ENCODE measurements at places on chromosomes 11 and 22. TPM values are rescaled to one million over a fixed set of nuclear protein-coding genes. Genes with fewer than 3 reads are reported as not detected.
A peak's percentile ranks its signal among the peaks of the same experiment; 100 is the strongest.

DNA sequence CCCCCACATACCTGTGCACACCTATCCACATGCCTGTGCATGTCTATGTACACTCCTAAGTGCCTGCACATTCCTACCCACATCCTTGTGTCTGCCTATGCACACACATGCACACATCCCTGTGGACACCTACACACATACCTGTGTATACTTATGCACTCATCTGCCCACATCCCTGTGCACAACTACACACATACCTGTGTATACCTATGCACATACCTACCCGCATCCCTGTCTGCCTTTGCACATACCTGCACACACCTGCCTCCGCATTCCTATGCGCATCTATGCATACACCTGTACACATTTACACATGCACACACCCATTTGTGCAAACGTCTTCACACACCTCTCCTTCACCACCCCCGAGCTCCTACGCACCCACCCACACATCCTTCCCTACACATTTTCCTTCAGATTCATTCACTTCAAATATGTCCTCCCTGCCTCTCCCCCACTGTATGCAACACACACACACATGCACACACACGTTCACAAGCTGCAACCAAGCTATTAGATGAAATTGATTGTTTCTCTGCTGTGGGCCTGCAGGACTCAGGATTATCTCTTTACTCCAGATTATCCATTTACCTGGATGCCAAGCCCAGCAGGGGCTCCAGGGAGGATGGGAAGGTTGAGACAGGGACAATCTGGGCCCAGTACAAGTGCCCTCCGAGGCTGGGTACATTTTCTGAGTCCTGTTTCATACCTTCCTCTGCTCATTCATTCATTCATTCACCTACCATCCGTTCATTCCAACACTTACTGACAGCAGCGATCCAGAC lies 53.2 kb downstream of the TSPAN18 start:
- H3K4me1 ChIP-seq = no peaks in the 10 kb centered on the region
- H3K36me3 ChIP-seq = no peaks in the 10 kb centered on the region
- H3K27me3 ChIP-seq = peaks cover 7% of the 10 kb centered on the region
- H3K27ac ChIP-seq = no peak overlapping the region
- DNase-seq = no peak
- H3K4me3 ChIP-seq = no peak overlapping the region

- H3K36me3 ChIP-seq = peaks cover 24% of the 10 kb centered on the region
- H3K27ac ChIP-seq = no peak within 1 kb of the TSS
- peaks cover 9% of the 10 kb centered on the region for H3K4me1 ChIP-seq
- no peak for DNase-seq
- no peak within 1 kb of the TSS for H3K4me3 ChIP-seq
These were observed at the start of gene TMPRSS5 for GRCh38 chr11:113705871-113706655. TSS of gene TMPRSS5 (minus strand) at chr11:113706308. CDS start at chr11:113706224, 84 bp downstream.

DNA sequence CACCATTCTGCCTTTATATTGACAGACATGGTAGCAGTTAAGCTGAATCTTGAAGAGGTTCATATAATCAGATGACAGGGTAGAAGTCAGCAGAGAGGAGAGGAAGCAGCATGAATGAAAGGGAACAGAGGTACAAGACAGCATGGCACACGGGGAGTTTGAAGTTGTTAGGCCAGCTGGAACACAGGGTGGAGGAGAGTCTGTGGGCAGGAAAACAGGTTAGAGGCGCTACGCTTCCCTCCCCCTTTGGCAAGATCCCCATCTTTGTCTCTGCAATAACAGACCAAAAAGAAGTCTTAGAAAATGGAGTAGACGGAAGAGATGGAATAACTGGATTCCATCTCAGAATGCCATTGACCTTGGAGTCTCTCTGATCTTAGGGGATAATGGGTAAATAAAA lies 20.0 kb upstream of the NDUFC2 start:
- H3K36me3 ChIP-seq = peaks cover 26% of the 10 kb centered on the region
- H3K4me3 ChIP-seq = no peak overlapping the region
- H3K27ac ChIP-seq = no peak overlapping the region

DNA sequence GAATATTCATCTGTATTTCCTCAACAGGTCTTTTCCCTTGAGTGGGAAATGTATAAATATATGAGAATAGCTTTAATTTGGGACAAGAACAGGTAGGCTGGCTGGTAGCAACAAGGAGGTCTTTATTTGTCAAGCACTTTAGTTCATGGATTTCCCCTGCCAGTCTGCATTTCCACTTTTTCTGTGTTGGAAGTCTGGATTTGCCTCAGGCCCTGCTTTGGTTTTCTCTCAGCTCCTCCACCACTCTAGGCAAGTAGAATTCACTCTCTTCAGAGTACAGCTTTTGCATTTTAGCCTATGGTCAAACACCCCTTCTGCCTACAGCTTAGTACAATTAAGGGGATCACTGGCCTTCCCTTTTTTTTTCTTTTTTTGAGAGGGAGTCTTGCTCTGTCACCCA lies 57.1 kb downstream of the QSER1 start:
- H3K27me3 ChIP-seq = no peaks in the 10 kb centered on the region
- no peak for DNase-seq
- H3K36me3 ChIP-seq = peaks cover 19% of the 10 kb centered on the region
- no peak overlapping the region for H3K4me3 ChIP-seq

GRCh38 chr11:85316967-85317366 lies 310.2 kb downstream of the DLG2 start:
- peak overlapping the region; percentile 29 for H3K4me3 ChIP-seq
- no peaks in the 10 kb centered on the region for H3K27me3 ChIP-seq
- DNase-seq = peak; percentile 72
- peaks cover 40% of the 10 kb centered on the region for H3K4me1 ChIP-seq
- no peaks in the 10 kb centered on the region for H3K36me3 ChIP-seq

- H3K27me3 ChIP-seq = no peaks in the 10 kb centered on the region
- no peak for DNase-seq
- H3K27ac ChIP-seq = no peak overlapping the region
- peaks cover 10% of the 10 kb centered on the region for H3K4me1 ChIP-seq
These were observed 112.1 kb upstream of the ANO1 start for GRCh38 chr11:69965821-69966582.

The CD6 gene
- 25.2 TPM for polyA plus RNA-seq

Data from naive B cell (primary cell).